Fibroblast of the aortic adventitia (primary cell): ENCODE measurements at places on chromosomes 1 and 21. TPM values are rescaled to one million over a fixed set of nuclear protein-coding genes. Genes with fewer than 3 reads are reported as not detected.

Gene S100A12
- not detected in 2 replicates for total RNA-seq

Gene PLEKHG5
- total RNA-seq = 3.8 and 5.1 TPM in 2 replicates

Gene NHLH1
- not detected in 2 replicates for total RNA-seq

Gene GPR3
- 0.99 TPM in 1 of 2 replicates, not detected in the other for total RNA-seq

Gene LCE3D
- total RNA-seq = not detected in 2 replicates

Gene ADORA1
- total RNA-seq = 0.72 and 6.5 TPM in 2 replicates

Gene PGM1
- total RNA-seq = 52.4 and 83.5 TPM in 2 replicates

Gene ANKRD34A
- 0.65 and 0.99 TPM in 2 replicates for total RNA-seq

Gene HPDL
- 1.1 and 1.4 TPM in 2 replicates for total RNA-seq

Gene OR14A2
- not detected in 2 replicates for total RNA-seq

Gene LCE1A
- total RNA-seq = not detected in 2 replicates

Gene FAM76A
- 15.6 and 21.1 TPM in 2 replicates for total RNA-seq

Gene LRRN2
- 1.4 TPM in 1 of 2 replicates, not detected in the other for total RNA-seq

Gene FRRS1
- total RNA-seq = 17.1 and 24.7 TPM in 2 replicates

Gene CTSE
- total RNA-seq = not detected in 2 replicates

Gene MYBPH
- 0.08 TPM in 1 of 2 replicates, not detected in the other for total RNA-seq

Gene MRPL39
- total RNA-seq = 7.6 and 36.1 TPM in 2 replicates

Gene ARV1
- total RNA-seq = 17.7 and 19.1 TPM in 2 replicates

Gene CASZ1
- 0.09 TPM in 1 of 2 replicates, not detected in the other for total RNA-seq

Gene SLAMF7
- not detected in 2 replicates for total RNA-seq

Gene OR2L2
- total RNA-seq = not detected in 2 replicates

Gene ILDR2
- 0.09 and 0.25 TPM in 2 replicates for total RNA-seq

Gene DIO1
- total RNA-seq = not detected in 2 replicates

Gene VASH2
- total RNA-seq = 0.90 and 3.3 TPM in 2 replicates

Gene OR6K3
- total RNA-seq = not detected in 2 replicates

Gene DIRAS3
- total RNA-seq = 1.2 and 4.6 TPM in 2 replicates

Gene LRRC53
- not detected in 2 replicates for total RNA-seq

Gene ATG4C
- total RNA-seq = 13.5 and 25.3 TPM in 2 replicates

Gene DYNLT4
- 1.2 TPM in 1 of 2 replicates, not detected in the other for total RNA-seq

Gene S100A11
- 28.9 and 381 TPM in 2 replicates for total RNA-seq

Gene RAB3B
- 3.6 and 63.4 TPM in 2 replicates for total RNA-seq
